ENCODE measurements at places on chromosomes 4 and X.

- DNase-seq: no peak
Measured at GRCh38 chrX:10566716-10567097, 53.7 kb downstream of the MID1 start.

DNA sequence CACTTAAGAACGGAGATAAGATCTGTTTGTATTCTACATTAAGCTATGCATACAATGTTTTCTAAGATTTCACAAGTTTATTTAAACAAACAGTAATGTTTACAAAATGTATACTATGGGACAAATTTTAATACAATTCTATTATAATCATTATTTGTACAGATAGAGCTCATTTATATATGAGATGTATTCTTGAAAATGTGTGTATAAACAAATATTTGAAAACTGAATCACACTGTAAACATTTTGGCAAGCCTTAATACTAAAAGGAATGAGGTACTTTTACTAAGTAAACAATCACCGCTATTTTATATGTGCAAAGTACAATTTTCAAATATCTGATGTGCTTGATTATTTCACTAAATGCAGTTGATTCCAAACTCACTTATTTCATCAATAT is 119.2 kb upstream of the MAB21L2 start:
- DNase-seq: no peak

- DNase-seq: peak; percentile 77
Measured at GRCh38 chr4:128565565-128566186, 243.8 kb upstream of the JADE1 start.

DNA sequence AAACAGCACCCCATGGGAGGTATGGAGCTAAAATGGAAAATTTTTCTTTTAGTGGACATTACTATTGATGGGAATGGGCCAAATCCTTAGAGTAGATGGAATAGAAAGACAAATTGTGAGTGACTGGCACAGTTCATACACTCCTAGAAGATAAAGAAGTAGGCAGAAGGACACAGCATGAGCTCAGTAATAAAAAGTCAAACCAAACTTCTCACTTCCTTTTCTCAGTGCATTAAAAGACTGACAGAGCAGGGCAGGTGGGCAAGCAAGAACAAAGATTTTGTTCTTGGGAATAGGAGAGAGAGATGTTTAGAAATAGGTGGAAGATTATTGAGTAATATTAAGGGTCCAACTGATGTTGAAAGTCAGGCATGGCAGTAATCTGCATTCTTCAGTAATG is 132.5 kb downstream of the ATP10D start:
- DNase-seq: no peak
